ENCODE measurements at places on chromosomes 7 and 10.

DNA sequence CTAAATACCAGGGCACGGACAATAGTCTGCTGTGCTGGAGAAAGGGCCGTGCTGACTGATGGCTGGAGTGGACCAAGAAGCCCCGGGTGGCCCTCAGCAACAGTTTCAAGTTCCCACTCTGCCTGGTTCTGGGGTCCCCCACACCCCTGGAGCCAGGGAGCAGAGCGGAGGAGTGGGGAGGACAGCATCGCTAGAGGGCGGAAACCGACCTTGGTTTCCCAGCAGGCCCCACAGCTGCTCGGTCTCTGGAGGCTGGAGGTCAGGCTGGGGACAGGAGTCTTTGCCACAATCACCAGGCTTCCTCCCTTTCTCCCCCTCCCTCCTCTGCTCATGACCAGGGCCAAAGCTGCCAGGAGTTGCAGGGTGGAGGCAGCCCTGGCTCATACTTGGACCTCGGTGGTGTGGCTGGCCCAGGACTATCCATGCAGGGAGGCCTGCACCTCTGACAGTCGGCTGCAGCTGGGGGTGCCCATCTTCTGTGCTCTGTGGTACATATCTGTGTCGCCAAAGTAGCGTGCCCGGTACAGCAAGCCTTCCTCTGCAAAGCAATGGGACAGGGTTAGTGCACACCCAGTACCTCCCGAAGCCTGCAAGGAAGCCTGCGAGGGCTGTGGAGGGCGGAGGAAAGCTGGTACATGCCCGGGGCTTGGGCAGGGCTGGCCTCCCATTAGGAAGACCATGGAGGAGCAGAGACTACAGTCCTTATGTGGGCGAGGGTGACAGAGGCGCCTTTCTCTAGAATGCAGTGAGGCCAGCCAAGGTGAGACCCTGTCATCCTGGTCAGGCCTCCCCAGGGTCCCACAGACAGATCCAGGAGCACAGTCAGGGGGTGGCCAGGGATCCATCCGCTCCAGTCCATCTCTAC, 19.1 kb downstream of the DNAJB12 start:
- DNase-seq: no peak

DNA sequence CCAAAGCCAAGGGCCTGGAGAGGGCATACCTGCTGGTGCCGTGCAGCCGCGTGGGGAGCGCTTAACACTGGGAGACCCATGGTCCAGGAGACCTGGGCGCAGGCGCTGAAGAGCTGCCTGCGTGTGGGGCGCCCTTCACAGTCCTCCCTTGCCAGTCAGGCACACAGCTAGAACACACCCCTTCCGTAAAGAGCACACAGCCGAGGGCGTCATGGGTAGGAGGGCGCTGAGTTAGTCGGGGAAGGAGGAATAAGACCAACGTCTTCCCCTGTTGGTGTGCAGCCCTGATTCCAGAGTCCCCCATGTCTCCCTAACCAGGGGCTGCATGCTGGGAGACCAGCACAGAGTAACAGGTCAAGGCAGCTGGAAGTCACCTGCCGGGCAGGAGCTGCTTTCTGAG, 273.9 kb downstream of the USP6NL start:
- DNase-seq: no peak

DNA sequence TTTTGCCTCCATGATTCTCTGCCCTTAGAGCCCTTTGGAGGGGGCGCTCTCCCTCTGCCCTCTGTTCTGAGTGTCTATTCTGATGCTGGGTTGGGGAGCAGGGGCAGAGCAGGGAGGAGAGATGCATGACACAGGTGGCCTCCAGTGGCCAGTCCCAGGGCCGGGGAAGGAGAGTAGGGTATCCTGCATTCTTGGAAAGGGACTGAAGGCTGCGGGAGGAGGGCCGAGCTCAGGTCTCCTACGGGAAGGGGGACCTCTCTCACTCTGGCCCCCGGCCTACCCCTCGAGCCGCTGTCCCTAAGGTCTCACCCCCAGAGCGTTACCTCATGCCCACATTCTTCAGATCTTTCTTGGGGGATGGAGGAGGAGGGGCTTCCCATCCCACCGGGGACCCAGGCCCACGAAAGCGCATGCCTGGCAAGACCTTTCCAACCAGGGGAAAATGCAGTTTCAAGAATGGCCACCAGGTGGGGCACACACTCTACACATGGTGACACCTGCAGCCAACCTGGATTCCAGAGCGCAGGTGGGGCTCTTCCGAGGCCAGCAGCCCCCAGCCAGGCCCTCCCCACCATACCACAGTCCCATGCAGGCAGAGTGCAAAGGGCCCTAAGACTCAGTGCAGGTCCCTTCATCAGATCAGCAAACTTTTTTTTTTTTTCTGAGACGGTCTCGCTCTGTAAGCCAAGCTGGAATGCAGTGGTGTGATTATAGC, 86.4 kb downstream of the MYL10 start:
- peak; percentile 31 for DNase-seq

- DNase-seq: peak; percentile 30
These were observed 299.4 kb downstream of the SNX13 start for GRCh38 chr7:17640730-17641377.

DNA sequence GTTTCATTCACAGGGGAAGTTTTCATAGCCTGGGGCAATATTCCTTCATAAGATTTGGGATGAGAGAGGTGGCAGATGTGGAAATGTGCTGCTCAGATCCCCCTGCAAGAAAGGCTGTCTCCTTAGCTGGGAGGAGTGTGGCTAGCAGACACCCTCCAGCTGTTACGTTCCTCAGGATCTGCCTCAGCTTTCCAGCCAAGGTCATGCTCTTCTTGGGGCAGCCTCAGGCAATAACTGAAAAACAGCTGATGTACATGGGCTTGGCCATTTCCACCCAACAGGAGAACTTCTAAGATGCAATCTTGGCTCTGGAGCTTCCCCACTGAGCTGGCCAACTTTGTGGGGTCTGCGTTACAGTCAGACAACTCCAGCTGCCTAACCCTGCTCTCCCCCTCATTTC, 51.3 kb upstream of the SEPTIN7 start:
- peak; percentile 46 for DNase-seq

DNA sequence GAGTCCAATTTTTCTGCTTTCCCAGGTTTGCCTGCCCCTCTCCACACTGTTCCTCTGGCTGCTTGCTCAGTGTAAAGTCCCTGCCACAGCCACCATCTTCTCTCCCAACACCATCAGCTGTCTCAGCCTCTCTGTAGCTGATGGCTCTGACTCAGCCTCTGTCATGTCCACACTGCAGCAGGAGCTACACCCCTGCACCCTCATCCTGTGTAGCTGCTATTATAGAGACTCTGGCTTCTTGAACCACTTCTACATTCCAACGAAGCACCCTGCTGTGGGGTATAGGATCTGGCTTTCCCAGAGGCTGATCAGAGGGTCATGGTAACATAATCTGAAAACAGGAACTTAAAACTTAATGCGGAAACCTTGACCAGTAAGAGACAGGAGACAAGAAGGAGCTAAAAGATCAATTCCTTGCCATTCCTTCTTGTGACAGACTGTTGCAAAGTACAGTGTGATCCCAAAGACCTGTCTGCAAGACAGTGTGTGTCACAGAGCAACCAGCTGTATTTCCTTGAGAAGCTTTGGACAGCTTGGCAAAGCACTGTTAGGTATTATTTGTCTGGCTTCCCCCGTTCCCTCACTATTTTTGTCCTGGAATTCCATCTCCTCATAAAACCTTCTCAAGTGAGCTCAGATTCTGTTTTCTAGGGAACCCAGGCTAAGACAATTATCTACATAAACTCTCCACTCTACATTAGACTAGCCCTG, 42.3 kb downstream of the NRCAM start:
- peak; percentile 79 for DNase-seq
